NCI-H510A treated with DMSO at 0.1 percent for 48 hours (cell line): ENCODE measurements at places on chromosomes 4 and X.
A peak's percentile ranks its signal among the peaks of the same experiment; 100 is the strongest.

GRCh38 chr4:150789864-150790263, 207.9 kb downstream of the MAB21L2 start:
- DNase-seq = no peak

DNA sequence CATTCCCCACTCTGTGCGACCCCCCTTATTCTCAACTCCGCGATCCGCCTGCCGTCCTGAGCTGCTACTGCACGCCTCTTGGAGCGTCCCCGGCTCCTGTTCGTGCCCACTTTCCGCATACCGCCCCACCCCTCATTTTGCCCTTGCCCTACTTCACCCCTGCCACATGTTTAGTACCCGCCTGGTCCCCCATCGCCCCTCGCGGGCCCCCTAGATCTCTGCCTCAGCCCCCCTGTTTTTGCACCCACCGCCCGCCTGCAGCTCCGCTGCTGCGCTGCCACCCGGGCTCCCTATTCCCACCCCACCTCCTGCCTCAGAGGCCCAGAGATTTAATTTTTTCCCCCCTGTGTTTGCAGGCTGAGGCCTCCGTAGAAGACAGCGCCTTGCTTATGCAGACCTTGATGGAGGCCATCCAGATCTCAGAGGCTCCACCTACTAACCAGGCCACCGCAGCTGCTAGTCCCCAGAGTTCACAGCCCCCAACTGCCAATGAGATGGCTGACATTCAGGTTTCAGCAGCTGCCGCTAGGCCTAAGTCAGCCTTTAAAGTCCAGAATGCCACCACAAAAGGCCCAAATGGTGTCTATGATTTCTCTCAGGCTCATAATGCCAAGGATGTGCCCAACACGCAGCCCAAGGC, 1.4 kb downstream of the MAGED1 start:
- DNase-seq = peak; percentile 25

DNA sequence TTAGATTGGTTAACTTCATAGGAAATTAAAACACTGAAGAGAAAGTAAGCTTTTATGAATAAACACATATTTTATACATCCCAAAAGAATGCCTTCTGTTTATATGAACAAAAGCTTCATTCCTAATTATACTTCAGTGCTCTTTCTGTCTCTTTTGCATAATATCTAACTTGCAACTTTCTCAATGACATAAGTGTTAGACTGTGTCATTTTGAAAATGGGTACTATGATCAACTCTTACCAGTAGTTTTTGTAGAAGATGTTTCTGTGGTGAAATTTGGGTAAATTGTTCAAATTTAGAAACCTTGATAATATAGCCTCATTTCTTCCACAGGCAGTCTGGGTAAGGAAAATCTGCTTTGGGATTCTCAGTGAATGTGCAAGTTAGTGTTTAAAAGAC, 991.4 kb downstream of the CCSER1 start:
- DNase-seq = no peak

GRCh38 chr4:152563209-152563608, 27.3 kb upstream of the FBXW7 start:
- no peak for DNase-seq

DNA sequence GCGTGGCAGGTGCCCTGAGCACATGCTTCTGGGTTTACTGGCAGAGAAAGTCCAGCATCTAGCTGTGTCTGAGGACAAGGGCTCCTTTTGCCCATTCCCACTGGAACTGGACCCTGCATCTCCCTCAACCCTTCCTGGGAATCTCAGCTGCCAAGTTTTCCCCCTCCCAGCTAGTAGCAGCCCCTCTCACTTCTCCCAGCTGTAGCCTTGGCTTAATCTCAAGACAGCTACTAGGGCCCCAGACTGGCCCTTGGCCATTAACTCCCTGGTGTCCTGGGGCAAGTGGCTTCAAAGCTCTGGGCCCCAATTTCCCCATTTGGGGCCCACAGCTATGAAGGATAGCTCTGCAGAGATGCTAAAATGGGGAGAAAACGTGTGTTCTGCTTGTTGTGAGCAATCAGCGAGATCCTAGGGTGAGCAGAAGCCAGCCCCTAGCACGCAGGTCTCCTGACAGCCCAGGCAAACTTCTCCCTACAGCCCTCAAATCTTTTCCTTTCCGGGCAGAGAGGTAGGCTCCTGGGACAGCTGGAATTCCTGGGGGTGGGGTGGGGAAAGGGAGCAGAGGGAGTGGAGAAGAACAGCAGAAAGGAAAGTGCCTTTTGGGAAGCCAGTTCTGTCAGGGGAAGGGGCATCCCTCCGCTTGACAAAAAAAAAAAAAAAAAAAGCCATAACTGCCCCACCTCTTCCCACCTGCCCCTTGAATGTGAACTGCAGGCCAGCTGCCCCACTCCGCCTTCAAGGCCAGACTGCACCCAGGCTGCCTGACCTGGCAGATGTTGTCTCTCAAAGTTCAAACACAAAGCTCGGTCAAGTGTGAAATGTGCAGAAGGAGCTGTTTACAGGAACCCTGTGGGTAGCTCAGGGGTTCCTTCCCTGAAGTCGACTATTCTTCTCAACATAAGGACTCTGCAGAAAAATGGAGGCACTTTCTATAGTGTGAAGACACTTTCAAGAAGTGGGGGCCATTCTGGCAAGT, 16.6 kb downstream of the FGD1 start:
- DNase-seq = peak; percentile 31

GRCh38 chr4:48138936-48139335, 4.9 kb upstream of the TXK start:
- DNase-seq = no peak

DNA sequence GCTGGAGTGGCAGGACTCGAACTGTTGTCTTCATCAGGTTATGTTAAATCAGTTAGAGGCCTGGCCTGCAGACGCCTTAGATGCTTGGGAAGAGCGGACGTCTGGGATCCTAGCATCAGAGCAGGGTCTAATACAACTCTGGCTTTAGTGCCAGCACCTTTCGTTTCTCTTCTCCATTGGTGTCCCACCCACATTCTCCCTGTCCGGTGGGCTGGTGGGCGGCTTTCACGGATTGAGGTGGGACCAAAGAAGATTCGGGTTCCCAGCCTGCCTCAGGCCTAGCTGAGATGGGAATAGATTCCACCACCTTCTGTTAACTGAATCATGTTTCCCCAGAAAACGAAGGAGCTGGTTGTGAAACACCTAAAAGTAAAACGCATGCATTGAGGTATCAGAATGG, 939 bp downstream of the PDK3 start:
- DNase-seq = no peak

DNA sequence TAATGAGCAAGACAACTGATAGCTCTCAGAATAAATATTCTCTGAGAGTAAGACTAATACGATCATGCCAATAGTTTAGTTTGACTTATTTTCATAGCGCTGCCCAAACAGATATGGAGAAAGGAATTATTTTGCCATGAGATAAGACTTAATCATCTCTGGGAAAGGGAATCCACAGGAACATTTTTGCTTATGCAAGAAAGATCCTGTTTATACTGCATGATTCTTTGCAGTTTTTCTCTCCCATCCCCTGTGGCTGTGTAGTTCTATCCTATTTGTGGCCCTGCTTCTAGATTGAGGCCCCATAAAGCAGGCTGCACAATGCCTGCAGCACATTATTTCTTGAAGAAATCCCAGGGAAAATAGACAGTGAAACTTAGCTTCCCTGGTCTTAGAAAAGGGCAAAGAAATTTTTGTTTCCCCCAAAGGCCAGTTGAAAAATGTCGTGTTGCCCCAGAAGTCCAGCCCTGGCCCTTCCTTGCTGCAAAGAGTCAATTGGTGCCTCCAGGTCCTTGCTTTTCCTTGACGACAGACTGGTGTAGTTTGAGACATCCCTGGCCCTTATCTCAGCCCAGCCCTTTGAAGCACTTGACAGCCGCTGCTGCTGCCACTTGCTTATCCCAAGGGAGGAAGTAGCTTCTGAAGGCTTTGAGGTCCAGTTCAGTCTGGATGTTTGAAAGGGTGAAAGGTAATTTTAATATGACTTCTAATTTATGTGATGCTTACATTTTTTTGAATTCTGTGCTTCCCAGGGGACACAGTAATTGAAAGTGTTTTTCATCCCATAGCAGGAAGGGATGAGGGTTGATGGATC, 45.0 kb upstream of the SH3RF1 start:
- DNase-seq = no peak

DNA sequence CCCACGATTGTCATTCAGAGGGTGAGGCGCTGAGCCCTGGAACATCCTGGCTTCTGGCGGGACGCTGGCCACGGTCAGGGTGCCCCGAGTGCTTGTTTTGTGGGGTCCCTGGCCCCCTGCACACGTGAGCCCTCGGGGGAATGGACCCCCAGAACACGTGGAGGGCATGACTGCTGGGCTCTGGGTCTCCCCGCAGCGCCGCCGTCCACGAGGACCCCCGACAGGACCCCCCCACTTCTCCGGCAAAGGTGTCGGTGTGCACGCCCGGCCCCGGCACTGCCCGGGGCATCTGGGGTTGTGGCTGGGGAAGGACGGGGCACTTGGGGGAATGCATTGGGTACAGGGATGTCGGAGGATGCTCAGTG, 13.9 kb upstream of the GTPBP6 start:
- DNase-seq = no peak

- no peak for DNase-seq
These were observed 361.8 kb downstream of the FAT4 start for GRCh38 chr4:125676583-125676982.

DNA sequence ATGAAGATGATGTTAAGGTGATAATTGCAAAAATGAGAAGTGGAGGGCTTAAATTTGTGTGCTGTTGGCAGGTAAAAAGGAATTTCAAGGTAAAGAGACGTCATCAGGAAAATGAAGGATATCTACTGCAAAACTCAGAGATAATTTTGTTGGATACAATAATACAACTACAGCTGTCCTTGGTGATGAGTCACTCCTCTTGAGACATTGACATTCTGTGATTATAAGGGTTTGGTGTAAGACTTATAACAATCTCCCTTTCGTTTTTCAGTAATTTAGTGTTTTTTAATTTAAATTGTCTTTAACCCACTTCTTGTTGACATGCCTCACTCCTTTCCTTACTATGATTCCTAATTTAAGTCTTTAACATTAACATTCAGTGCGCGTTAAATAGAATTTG, 1074.1 kb upstream of the SLIT2 start:
- DNase-seq = no peak

GRCh38 chrX:55623100-55623499, at the start of gene FOXR2:
TSS of gene FOXR2 (plus strand) at chrX:55623400. CDS start at chrX:55623712, 312 bp downstream.
- no peak for DNase-seq

DNA sequence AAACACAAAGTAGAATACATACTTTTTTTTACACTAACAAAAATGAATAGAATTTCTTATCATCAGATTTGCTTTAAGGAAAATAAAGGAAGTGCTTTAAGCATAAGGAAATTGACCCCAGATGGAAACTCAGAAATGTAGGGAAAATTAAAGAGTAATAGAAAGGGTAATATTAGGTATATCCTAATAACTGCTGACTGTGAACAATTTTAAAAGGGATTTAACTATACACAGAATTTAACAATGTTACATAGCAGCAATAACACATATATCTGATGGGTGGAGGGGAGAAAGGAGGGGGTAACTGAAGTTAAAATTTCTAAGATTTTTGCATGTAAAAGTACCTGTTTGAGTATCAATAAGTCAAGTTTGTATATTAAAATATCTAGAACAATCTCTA, 8.6 kb downstream of the CDKL2 start:
- DNase-seq = no peak

DNA sequence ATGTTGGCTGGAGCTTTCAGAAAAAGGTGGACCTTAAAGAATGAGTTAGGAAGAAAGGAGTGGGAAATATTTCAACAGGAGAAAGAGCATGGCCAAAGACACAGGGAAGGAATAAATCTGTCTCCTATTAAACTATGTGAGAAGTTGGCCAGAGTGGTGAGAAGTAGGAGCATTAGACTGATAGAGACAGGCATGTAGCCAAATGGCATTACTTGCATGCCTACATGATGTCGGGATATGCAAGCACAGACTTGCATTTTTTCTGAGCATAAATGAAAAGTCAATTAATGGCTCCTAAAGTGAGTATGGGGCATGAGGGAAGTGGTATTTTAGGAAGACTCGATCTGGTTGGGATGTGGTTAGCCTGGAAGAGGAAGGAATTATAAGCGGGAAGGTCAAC, 279.6 kb upstream of the PITX2 start:
- DNase-seq = no peak

DNA sequence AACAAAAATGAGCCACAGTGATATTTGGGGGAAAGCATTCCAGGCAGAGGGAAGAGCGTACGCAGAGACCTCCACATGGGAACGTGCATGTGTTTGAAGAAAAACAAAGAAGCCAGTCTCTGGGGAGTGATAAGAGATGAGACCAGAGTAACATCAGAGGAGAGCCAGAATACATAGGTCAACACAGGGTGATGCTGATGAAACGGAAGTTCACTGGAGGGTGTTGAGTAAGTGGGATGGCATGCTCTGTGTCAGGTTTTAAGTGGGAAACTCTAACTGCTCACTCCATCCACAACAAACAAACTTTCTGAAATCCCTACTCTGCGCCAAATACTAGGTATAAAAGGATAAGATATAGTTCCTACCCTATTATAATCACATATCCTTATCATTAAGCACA, 110.0 kb downstream of the ARHGAP6 start:
- no peak for DNase-seq

DNA sequence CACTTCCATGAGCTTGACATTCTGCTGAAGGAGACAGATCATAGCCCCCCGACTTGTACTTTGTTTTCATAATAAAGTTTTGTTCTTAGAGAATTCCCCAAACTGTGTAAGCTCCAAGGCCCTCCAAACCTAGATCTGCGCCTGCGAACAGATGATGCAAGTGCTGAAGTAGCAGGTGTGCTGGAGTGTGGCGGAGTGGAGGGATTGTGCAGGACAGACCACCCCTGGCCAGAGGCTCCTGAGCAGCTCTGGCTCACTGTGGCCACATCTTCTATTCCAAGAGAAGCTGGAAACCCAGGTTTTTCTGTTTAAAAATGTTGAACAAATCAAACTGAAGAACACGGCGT, 46.4 kb downstream of the TBC1D14 start:
- DNase-seq = no peak

- no peak for DNase-seq
These were observed 31.4 kb upstream of the RELL1 start for GRCh38 chr4:37717576-37717975.

- DNase-seq = peak; percentile 41
These were observed 33.7 kb upstream of the STX18 start for GRCh38 chr4:4575284-4576211.

- no peak for DNase-seq
These were observed 10.1 kb upstream of the FMR1 start for GRCh38 chrX:147901461-147902126.

GRCh38 chr4:4792466-4792865, 67.0 kb upstream of the MSX1 start:
- no peak for DNase-seq
